ENCODE measurements at places on chromosomes 2 and 18.

- DNase-seq = peak; percentile 83
Observed at GRCh38 chr2:106163948-106164545, 30.1 kb downstream of the UXS1 start.

GRCh38 chr2:33437815-33438214 is 38.6 kb upstream of the RASGRP3 start:
- DNase-seq = no peak

DNA sequence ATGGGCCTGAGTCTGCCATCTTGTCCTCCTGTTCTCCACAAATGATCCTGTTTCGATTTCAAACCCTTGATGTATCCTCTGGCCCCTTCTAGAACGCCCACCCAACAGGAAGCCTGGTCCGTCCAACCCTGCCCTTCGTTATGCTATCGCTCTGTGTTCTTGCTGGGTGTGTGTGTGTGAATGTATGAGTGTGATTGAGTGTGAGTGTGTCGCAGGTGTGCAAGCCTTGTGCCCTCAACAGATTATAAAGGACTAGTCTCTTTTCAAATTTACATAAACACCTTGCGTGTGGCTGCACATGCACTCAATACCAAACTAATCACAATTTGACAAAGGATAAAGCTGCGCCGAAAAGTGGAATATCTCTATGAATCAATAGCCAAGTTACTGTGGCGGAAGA is 149.5 kb upstream of the SALL3 start:
- DNase-seq = no peak

DNA sequence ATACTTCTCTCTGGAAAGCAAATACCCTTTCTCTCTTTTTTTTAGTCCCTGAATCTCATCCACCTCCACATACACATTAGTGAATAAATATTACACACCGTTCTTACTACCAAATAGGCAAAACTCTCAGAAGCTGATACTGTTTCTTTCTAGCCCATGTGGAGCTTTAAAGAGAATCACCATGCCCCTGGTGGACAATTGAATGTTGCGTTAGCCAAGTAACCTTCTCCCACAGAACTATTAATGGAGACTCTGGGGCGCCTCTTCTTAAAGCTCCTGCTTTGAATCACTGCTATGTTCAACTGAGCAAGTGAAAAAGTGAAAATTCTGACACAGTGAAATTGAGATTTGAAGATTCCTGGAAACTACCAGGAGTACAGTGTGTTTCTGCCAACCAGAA is 522.8 kb upstream of the CDH7 start:
- DNase-seq = no peak

DNA sequence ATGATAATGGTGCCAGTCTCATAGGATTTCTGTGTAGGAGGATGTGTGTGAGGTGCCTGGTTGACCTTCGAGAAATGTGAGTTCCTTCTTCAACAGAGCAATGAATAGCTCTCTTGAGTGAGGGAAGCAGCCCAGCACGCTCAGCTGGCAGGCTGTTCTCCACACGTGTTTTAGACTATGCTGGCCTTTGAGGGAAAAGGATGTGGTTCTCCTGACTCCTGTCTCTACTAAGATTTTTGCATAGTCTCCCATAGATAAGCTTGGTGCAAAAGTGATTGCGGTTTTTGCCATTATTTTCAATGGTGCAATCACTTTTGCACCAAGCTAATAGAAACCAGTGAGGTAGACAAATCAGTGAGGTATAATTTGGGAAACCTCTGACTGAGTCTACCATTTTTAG is 284.1 kb downstream of the SLC4A3 start:
- peak; percentile 75 for DNase-seq

- peak; percentile 22 for DNase-seq
Observed at GRCh38 chr2:200728630-200729029, 83.1 kb upstream of the BZW1 start.

- no peak for DNase-seq
Observed at GRCh38 chr2:182667315-182667695, 48.8 kb upstream of the DNAJC10 start.

DNA sequence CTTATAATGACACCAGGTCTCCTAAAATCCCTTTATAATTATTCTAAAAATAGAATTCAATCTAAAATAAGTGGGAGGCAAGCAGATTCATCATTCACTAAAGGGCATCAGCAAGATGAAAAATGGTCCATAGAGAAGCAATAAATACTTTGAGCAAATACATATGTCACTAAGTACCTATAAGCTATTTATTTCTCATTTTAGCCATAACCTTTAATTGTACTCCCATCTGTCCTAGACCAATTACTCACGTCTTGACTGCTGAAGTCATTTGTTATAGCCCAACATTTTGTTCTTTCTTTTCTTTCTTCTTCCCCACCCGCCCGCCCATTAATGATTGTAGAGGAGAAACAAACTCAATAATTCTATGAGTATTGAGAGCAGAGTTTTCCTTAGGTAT is 105.7 kb downstream of the MAP2 start:
- DNase-seq = no peak

DNA sequence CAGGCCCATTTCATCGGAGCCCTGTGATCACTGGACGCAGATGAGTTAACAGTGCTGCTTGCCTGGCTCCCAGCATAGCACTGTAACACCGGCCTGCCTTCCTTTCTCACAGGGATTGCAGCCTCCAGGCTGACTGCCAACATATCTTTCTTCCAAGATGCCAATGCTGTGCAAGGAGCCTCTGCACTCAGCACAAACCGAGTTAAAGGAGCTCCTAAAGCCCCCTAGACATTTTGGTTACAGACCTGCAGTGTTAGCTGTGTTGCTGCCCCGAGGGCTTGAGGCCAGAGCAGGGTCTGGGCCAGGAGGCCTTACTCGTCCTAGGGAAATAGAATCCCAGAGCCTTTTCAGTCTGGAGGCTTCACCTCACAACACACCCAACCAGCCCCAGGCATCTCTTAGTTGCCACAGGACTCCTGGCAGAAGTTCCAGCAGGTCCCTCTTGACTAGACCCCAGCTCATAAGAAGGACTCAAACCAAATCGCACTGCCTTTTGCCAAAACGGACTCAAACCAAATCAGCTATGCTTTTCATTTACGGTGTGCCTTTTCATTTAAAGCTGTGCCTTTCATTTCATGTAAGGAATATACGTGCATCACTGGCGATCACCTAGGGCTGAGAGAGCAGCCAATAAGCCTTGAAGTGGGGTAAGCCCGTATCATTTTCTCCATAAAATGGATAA is 58.4 kb upstream of the EML4 start:
- peak; percentile 45 for DNase-seq

- DNase-seq = no peak
Observed at GRCh38 chr2:207156451-207157161, 9.1 kb downstream of the KLF7 start.

- DNase-seq = no peak
Observed at GRCh38 chr2:68253219-68254068, 1.1 kb upstream of the PPP3R1 start.

- no peak for DNase-seq
Observed at GRCh38 chr2:69916106-69916505, 1.2 kb downstream of the MXD1 start.

- no peak for DNase-seq
Observed at GRCh38 chr18:34223164-34223892, 1.4 kb downstream of the NOL4 start.

DNA sequence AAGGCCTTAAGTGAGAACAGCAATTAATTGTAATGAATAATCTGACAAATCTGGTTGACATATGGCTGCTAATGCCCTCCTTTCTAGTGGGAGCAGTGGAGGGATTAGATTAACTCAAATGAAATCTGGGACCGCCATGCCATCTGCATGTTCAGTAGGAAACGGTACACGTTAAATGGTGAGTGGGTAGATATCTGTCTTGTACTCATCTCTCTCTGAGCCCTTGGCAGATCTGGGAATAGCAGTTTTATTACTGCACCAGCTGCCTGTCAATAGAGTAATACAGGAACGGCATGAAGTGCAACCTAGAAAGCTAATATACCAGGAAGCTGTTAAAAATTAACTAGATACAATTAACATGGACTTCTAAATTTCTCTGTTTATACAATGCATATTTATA is 258.8 kb downstream of the GPD2 start:
- DNase-seq = no peak

- no peak for DNase-seq
Observed at GRCh38 chr2:12169721-12170120, 423.3 kb downstream of the LPIN1 start.

DNA sequence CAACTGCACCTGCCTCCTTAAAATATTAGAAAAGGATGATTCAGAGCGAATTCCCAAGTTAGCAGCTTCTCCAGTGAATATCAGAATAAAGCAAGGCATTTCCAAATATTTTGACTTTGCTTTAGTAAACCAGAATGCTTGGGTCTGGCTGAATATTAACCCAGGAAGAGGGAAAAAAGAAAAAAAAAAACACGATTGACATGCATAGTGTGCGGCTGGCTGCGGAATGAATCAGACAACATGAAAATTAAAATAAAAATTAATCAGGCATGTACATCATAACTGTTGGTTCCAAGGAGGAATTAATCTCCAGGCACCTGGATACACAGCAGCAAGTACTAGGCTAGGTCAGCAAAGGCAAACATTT is 105.8 kb upstream of the NCKAP5 start:
- no peak for DNase-seq

GRCh38 chr18:62720766-62721613 is 5.6 kb downstream of the PHLPP1 start:
- DNase-seq = no peak

- DNase-seq = no peak
Observed at GRCh38 chr2:174338671-174339560, 4.2 kb downstream of the SP9 start.

DNA sequence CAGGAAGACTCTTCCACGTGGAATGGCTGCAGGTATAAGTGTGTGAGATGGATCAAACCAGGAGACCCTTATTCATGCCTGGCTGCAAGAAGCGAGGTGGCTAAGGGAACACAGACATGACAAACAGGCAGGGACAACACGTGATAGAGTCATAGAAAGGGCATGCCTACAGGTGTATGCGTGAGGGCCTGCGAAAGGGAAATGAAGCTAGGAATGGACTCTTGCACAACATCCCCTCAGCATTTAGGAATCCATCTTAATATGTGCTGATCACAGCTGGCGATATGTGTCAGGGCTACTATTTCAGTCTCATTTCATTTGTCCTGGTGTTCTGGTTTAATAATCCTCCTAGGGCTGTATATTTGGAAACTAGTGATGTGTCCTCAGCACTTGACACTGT is 291.2 kb downstream of the MYT1L start:
- DNase-seq = no peak

DNA sequence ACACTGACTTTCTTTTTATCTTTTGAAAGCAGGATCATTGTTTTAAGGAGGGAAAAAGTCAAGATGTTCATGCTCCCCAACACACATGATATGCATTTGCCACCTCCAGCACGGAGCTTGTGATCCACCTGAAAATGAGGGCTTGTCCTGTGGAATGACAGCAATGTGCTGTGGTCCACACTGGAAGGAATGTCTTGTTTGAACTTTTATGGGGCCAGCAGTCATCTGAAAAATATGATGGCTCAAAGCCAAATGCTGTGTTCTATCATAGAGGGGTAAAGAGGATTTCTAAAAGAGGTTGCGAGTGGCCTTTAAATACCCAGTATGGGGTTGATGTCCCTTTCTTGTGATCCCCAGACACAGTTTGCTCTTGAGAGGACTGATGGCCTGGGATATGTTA is 226.5 kb upstream of the SPRED2 start:
- peak; percentile 11 for DNase-seq

DNA sequence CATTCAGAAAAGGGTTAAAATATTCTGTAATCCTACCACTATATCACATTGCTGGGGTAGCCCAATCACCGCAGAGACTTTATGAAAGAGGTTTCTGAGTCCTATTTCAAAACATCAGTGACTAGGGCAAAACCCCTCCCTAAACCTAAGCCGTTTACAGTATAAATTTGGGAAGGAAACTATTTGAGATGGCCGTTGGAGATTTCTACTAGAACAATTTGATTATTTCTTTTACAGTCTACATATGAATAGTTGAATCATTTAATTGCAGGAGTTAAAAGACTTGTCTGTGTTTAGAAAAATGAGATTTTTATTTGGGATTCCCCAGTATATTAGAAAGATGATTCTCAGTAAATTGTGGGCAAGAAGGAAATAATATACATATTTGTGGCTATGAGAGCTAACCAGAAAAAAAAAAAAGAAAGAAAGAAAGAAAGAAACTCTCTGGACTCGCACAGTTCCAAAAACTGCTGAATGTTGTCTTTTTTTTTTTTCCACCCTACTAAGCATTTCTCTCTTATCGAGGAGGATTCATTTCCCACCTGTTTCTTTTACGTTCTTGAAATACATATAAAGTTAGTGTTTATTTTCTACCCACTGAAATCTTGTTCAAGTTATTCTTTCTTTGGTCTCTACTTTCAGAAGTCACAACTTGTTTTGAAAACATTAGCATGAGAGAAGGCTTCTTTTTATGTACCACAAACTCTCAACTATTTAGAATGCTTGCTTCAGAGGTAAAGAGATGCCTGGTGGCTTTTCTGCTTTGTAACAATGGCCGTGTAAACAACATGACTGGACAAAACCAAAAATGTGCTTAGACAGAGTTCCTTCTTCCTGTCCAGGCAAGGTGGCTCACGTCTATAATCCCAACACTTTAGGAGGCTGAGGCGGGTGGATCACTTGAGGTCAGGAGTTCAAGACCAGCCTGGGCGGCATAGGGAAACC is 65.9 kb downstream of the BCL2 start:
- DNase-seq = no peak

- no peak for DNase-seq
Observed at GRCh38 chr18:36903215-36903928, 74.4 kb downstream of the KIAA1328 start.

GRCh38 chr2:128714851-128715312 is 396.2 kb upstream of the HS6ST1 start:
- no peak for DNase-seq

DNA sequence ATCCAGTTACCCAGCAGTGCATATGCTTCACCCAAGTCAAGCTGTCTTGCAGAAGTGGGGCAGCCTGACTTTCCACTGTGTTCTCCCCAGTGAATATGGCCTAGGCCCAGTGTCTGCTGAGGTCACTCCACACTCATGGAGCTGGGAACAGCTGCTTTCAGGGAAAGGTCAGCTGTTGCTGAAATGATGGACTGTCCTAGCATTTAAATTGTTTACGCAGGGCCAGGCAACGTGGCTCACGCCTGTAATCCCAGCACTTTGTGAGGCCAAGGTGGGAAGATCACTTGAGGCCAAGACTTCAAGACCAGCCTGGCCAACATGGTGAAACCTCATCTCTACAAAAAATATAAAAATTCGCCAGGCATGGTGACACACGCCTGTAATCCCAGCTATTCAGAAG is 86.5 kb downstream of the LIPG start:
- DNase-seq = no peak

- DNase-seq = no peak
Observed at GRCh38 chr18:27109451-27109850, 75.7 kb downstream of the CHST9 start.

DNA sequence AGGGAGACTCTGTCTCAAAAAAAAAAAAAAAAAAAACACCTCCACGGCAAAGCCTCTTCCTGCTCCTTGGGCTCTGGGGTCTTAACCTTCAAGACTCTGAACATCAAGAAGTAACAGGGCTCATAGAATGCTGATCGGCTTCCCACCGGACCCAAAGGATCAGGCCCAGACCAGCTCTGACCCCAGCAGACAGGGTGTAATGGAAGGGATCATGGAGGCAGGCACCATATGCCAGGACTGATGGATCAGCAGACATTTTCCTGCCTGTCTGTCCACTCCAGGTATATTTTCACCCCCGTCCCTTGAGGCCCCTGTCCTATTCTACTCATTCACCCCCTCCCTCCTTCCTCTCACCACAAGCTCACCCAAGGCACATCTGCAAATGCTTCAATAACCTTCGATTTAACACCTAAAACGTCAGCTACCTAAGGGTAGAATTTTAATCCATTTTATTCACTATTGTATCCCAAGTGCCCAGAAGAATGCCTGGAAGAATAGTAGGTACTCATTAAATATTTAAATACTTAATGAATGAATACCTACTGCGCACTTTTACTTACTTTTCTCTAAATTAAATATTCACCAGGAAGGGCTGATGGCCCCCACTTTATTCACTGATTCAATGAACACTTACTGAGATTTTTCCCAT is 4.6 kb upstream of the SPEG start:
- no peak for DNase-seq

All from NCI-H226 (cell line).